NAMALWA (cell line): ENCODE measurements at places on chromosomes 13 and 19.
A peak's percentile ranks its signal among the peaks of the same experiment; 100 is the strongest.

GRCh38 chr19:42514449-42514848 is 13.8 kb downstream of the CEACAM1 start:
- no peak for DNase-seq

DNA sequence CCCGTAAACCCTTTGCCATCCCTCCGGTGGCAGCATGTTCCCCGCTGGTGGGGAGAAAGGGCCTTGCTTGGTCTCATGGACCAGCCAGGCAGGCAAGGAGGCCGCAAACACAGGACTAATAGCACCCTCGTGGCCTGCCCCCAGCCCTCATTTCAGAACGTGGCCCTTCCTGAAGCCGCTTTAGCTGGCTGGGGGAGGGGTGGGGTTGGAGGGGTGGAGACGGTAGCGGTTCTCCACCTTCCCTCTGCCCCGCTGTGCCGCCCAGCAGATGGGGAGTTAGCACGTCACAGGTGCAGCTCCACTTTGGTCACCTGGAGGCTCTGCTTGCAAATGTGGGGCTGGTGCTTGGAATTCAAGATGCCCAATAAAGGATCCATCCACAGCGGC is 59.3 kb upstream of the URI1 start:
- no peak for DNase-seq

GRCh38 chr13:75766636-75767035 is 130.5 kb downstream of the LMO7 start:
- DNase-seq, result no peak

- DNase-seq, result peak; percentile 67
Measured at GRCh38 chr13:111186305-111186935, 71.3 kb downstream of the ARHGEF7 start.

DNA sequence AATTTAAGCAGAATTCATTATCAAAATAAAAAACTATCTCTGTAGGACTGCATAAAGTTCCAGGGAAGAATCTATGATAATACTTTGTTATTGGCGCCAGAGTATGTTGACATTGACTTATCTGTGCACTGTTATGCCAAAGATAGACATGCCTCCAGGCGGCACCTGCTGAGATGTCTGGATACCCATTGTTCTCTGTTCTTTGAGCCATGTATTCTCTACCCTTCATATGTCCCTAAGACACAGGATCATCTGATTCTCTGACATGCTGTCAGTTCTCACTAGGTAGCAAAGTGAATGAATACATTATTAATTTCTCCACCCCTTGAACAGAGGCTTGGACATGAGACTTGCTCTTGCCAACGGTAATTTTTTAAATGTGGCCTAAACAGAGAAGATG is 517.8 kb upstream of the SLITRK5 start:
- DNase-seq, result no peak
